Pancreas (tissue), 10 donors: ENCODE measurements at places on chromosomes 7 and 10.

- DNase-seq = no peak
Observed at GRCh38 chr10:78515038-78515872, 481.6 kb downstream of the RPS24 start.

- no peak for DNase-seq
Observed at GRCh38 chr7:142636751-142637150, 112.5 kb upstream of the PRSS1 start.

DNA sequence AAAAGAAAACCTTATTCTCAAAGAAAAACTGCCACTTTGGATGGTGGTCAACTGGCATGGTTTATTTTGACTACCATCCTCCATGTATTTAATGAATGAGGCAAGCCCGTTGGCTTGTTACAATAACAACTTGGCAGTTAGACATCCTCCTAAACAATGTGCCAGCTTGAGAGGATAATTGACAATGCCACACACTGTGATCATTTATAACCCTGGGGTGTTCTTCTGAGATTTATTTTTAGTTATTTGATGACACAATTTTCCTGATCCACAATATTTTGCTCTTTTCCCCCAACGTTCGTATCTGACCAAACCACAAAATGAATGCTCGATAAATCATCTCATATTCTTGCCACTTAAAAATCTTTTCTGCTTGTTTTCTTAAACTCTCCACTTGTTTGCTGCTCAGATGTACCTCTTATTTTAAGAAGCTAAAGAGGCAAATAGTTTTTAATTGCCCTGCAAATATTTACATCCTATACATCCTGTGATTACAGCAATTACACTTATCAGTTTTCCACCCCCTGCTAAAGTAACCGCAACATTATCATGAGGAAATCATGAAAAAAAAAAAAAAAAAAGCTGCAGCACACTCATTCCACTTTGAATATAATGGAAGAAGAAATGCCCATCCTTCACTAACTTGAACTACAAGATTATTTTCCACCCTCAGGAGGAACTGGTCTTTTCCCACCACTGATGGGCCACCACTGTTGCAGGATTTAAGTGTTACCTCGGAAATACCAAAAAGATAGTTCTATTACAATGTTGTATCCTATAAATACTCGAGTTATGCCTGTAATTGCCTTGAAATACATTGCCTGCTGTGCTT is 119.9 kb downstream of the MBL2 start:
- DNase-seq = no peak

DNA sequence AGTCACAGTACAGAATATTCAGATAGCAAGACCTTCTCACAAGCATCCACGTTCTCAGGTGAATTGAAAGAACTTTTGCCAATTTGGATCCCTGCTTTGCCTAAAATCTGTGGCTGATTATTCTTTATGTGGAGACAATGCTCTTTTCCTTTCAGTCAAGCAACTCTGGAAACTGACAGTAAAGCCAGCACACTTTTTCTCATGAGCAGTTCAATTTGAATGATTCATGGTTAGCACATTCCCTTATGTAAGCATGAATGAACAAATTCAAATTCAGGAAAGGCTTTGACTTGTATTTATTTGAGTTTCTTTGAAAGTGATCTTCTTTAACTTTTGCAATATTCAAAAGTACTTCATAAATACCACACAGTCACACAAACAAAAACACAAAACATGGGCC is 57.6 kb downstream of the MEOX2 start:
- no peak for DNase-seq

DNA sequence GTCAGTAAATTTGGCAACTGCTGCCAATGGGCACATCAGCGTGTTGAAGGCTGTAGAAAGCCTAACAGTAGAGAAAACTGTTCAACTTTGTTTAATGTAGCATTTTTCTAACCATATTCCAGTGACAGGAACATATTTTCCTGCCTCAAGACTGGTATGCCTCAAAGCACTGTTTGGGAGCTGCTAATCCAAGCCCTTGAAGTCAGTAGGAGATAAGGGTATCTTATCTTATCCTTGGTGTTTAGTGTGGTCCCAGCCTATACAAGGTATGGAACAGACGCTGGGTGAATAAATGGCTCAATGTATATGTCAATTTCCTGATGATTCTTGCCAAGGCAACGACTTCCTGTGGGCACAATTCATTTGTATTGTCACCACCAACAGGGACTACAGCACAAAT is 97.5 kb upstream of the CREB5 start:
- DNase-seq = no peak

DNA sequence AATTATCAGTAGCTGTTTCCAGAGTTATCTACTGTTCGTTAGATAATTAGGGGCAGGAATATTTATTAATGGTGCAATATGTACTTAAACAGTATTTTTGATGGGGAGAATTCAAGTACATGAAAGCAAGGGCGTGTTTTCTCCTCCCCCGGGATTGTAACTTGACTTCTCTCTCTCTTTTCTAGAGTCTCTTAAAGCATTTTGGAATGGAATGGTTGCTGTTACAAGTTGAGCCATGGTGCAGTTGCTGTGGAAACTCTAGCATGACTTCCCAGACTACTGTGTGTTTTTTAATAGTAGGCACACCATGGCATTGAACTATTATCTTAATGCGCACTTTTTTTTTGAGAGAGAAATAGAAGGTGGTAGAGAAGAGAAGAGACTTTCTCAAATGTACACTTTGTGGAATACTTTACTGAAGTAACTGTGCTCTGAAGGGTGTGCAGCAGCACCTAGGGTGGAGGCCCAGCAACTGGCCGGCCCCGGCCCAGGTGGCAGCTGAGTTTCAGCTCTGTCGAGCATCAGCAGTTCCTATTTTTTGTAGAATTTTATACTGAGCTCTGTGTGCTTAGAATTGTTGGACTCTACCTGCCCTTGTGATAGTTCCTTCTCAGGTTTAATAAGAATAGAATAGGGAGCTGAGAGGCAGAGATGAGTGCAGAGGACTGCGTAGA is 64.4 kb downstream of the CCNY start:
- no peak for DNase-seq

DNA sequence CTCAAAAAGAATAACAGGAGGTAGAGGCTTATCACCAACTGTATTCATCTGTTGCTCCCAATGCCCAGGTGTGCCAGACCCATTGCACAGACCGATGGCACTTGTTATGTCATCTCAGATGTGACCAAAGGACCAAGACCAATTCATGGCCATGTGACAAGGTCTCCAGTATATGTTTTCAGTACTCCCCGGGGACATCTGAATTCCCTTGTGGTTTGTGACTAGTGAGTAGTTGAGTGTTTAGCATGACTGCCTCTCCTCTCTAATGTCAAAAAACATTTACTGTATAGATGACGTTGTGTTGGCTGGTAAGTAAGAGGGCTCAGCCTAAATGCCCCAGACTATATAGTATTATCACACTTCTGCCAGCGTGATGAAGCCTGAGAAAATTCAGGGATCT is 202.1 kb upstream of the SMIM30 start:
- no peak for DNase-seq

DNA sequence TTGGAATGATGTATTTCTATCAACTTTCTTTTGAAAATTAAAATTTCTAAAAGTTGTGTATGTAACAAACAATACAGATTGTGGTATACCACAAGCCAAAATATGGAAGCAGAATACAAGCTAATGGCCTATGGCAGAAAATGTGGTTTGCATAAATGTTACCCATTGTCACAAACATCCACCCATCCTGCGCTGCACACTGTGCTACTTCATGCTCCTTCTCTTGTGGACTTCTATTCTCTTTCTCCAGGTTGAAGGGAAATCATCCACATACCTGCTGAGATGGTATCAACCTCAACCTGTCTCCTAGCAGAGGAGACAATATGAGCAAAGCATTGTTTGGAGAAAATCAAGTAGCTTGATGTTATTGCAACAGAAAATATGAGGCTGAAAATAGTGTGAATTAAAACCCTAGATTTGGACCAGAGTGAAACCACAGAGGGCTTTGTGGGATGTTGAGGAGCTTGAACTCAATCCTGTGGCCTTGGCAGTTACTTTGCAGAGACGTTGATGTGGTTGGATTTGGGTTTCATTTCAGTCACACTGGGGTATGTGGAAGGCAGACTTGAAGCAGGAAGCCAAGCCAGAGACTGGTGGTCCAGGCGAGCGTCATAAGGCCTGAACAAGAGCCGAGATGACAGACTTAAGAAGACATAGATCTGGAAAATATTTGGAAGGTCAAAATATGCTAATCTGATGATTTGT is 63.8 kb downstream of the ICA1 start:
- DNase-seq = no peak

GRCh38 chr10:75431180-75432111 is at the start of gene LRMDA:
TSS of gene LRMDA (plus strand) at chr10:75431624.
- DNase-seq = peak; percentile 61
